Activated CD8-positive, alpha-beta memory T cell treated with anti-CD3 and anti-CD28 coated beads for 4 hours (primary cell): ENCODE measurements at places on chromosomes 2 and 18.

- DNase-seq = no peak
These were observed 56.9 kb upstream of the MAT2A start for GRCh38 chr2:85481818-85482777.

DNA sequence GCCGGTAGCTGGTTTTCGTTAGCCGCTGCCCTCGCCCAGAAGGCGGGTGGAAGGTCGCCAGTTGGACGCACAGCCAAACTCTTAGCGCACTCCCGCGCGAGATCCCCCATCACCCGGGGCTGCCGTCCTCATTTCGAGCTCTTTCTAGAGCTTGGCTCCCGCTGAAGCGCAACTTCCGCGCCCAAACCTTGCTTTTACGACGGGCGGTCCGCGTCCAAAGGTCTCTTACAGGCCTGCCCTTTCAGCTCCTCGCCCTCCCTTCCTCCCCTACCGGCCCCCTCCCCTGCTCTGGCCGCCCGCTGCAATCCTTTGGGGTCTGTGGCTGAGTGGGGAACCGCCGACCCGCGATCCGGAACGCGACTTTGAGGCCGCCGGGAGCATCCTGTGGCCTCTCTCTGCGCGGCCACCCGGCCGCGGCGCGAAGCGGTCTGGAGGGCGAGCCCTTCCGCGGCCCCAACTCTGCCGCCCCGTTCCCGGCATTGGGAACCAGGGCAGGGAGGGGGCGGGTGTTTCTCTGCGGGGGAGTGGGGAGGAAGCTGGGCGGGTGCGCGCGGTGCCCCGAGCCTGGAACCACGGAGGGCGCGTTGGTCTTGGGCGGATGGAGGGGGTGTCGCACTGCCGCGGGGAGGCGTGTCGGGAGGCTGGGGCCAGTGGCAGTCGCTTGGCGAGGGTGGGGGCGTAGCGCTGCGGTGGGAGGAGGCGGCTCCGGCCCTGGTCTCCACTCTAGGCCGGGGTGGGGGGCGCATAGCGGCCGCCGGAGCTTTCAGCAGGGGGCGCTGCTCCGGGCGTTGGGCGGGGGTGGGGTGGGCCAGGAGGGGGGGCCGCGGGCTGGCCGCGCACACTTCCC, at the start of gene GDF7:
Gene GDF7 (plus strand): TSS at position 841 of the 847 bp plus-strand sequence. CDS start 96 bp downstream, outside the sequence.
- no peak for DNase-seq

GRCh38 chr2:60350791-60351190, 202.7 kb downstream of the BCL11A start:
- no peak for DNase-seq

- no peak for DNase-seq
These were observed 94.5 kb upstream of the FN1 start for GRCh38 chr2:215530191-215530968.
